ENCODE measurements at places on chromosomes 11 and 22. TPM values are rescaled to one million over a fixed set of nuclear protein-coding genes. Genes with fewer than 3 reads are reported as not detected.

GRCh38 chr22:22772396-22772795, 115.2 kb upstream of the IGLL5 start:
- no peaks in the 10 kb centered on the region for H3K4me1 ChIP-seq
- no peaks in the 10 kb centered on the region for H3K27me3 ChIP-seq
- DNase-seq: no peak

The TOP3B gene
- 15.0 TPM for polyA plus RNA-seq

DNA sequence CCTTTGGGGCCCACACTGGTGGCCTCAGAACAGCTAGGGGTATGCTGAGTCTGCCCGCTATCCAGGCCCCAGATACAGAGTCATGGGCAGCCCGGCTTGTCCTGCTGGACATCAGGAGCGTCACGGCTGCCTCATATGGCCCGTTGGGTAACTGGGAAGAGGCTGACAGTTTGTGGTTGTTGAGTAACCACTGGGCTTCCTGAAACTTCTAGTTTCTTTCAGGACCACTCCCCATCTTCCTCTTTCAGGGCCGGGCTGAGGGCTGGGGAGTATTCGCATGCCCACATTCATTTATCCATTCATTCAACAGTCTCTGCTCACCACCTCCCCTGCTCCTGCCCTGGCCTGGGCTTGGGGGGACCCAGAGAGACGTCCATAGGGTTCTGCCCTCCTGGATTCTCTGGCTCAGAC, 13.4 kb upstream of the P2RY2 start:
- no peak overlapping the region for H3K4me3 ChIP-seq
- peaks cover 3% of the 10 kb centered on the region for H3K4me1 ChIP-seq
- no peaks in the 10 kb centered on the region for H3K27me3 ChIP-seq
- no peak overlapping the region for H3K27ac ChIP-seq
- H3K36me3 ChIP-seq: no peaks in the 10 kb centered on the region
- no peak for DNase-seq

DNA sequence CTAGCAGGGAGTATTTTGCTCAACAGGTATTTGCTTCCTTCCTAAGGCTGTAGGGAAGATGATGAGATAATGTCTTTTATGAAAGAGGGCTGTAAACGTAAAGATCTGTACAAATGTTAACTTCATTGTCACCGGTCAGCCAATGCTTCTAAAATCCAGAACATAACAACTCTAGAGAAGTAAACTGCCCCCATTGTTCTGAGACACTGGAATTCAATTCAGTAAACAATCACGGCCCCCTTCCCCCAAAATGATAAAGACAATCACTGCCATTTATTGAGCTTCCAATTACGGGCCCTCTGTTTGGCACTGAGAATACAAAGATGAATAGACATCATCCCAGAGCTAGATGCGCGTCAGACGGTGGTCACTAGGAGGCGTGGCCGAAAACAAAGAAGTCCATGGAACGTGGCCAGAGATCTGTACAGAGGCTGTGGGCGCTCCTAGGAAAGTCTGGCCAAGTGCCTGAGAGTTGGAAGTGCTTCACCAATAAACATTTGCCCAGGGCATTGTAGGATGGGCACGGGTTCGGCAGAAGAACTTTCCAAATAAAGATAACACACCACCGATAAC, 576 bp downstream of the TMEM258 start:
- H3K4me1 ChIP-seq: peaks cover 15% of the 10 kb centered on the region
- no peaks in the 10 kb centered on the region for H3K27me3 ChIP-seq
- DNase-seq: peak; percentile 86

The KCNJ5 gene
- polyA plus RNA-seq: 0.76 TPM

The UPB1 gene
- polyA plus RNA-seq: 4.3 TPM

- H3K27me3 ChIP-seq: peaks cover 2% of the 10 kb centered on the region
- H3K36me3 ChIP-seq: no peaks in the 10 kb centered on the region
- DNase-seq: no peak
Observed at GRCh38 chr11:32043737-32044136, 47.1 kb upstream of the RCN1 start.

The TMEM86A gene
- 0.81 TPM for polyA plus RNA-seq

DNA sequence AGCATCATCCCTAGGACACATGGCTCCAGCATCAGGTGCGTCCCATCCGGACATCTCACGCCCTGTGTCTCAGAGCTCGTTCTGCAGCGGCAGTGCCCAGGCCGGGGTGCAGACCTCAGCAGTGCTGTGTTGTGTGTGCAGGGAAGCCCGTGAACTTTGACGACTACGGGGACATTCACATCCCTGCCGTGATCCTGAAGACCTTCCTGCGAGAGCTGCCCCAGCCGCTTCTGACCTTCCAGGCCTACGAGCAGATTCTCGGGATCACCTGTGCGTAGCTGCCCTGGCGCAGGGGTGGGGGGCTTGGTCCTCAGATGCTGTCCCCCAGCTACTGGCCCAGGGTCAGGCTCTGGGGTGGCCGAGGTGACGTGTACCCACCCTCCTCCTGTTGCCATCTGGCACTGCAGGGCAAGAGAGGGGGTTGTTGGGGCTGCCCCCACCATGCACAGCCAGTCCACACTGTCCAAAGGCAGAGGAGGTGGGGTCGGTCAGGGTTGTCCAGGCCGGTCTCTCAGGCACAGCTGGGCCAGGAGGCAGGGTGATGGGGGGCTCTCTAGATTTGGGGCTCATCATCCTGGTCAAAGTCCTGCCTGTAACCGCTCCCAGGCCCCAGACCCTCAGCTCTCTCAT, 96.5 kb downstream of the ARHGAP8 start:
- H3K36me3 ChIP-seq: no peaks in the 10 kb centered on the region
- H3K4me1 ChIP-seq: no peaks in the 10 kb centered on the region
- no peaks in the 10 kb centered on the region for H3K27me3 ChIP-seq
- no peak for DNase-seq
